ENCODE measurements at places on chromosomes 13 and 19.
A peak's percentile ranks its signal among the peaks of the same experiment; 100 is the strongest.

DNA sequence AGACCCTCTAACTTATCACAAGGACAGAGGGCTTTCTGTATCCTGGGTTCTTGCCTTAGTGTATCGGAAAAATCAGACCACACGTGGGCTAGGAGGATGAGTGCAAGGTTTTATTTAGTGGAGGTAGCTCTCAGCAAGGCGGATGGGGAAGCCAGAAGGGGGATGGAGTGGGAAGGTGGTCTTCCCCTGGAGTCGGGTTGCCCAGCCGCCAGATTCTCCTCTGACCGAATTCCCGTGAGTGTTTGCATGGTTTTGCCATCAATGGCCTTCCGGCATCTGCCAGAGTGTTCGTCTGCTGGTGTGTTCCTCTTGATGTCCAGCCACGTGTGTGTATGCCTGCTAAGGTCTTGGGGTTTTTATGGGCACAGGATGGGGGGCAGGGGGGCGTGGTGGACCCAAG lies 1335.1 kb upstream of the SPRY2 start:
- no peak for DNase-seq

GRCh38 chr13:105957769-105958438 lies 577.6 kb downstream of the EFNB2 start:
- DNase-seq = no peak

- no peak for DNase-seq
Observed at GRCh38 chr13:70188567-70188966, 80.3 kb upstream of the KLHL1 start.

- DNase-seq = no peak
Observed at GRCh38 chr13:73945382-73945781, 188.8 kb downstream of the KLF12 start.

DNA sequence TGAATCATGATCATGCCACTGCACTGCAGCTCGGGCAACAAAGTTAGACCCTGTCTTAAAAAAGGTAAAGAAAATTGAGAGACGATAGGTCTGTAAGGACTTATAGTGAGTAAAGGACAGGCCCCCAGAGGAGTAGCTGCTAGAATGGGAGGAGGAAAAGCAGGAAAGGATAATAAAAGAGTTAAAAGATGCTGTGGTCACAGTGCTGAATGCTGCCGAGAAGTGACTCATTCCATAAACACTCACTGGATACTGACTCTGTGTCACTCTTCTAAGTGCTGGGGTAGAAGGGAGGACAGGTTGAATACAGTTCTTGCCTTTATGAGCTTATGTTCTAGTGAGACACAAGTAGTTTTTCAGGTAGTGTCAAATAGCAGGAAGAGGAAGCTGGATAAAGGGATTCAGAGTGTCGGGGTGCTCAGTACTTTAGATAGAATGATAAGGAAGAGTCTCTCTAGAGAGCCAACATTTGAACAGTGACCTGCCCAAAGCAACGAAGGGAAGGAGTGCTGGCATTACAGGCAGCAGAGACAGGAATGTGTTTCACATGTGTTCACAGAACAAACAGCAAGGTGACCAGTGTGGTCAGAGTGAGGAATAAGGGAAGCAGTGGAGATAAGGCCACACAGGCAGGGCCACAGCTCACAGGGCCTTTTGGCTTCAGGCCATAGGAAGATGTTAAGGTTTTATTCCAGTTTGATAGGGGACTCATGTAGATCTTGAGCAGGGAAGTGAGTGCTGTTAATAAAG lies 1240.5 kb downstream of the UQCRFS1 start:
- DNase-seq = peak; percentile 31

DNA sequence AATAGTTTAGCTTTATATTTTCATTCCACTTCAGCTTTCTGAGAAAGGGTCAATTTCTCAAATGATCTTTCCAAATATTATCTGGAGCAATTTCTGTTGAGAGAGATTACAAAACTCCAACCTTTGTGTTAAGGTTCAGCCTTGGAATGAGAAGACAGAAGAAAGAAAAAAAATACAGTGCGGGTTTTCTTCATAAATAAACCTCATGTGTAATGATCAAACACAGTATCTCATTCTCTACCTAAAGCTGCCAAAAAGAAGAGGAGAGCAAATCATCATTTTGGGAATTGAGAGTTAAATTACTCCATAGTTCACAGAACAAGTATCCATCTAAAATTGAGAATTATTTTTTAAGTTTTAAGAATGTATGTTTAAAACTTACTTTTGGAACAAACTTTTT lies 420.5 kb downstream of the KLF5 start:
- DNase-seq = no peak

- DNase-seq = no peak
Observed at GRCh38 chr19:35143231-35143715, at the start of gene FXYD7. Gene FXYD7, plus strand, starts transcription at chr19:35143255. Its CDS starts 79 bp downstream, at chr19:35143334.

- DNase-seq = no peak
Observed at GRCh38 chr13:79660361-79660760, 179.4 kb downstream of the NDFIP2 start.

GRCh38 chr19:12156223-12157058 lies at the start of gene ZNF625:
Gene ZNF625, minus strand, starts transcription at chr19:12156734. Its CDS starts 176 bp downstream, at chr19:12156558.
- peak; percentile 49 for DNase-seq

DNA sequence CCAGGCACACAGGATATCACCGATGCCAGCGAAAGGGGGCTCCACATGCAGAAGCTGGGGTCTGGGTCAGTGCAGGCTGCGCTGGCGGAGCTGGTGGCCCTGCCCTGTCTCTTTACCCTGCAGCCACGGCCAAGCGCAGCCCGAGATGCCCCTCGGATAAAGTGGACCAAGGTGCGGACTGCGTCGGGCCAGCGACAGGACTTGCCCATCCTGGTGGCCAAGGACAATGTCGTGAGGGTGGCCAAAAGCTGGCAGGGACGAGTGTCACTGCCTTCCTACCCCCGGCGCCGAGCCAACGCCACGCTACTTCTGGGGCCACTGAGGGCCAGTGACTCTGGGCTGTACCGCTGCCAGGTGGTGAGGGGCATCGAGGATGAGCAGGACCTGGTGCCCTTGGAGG lies 7.2 kb downstream of the NCAN start:
- DNase-seq = no peak

GRCh38 chr19:49567861-49568441 lies 12.4 kb downstream of the NOSIP start:
- no peak for DNase-seq

GRCh38 chr13:89281331-89281730 lies 1610.2 kb downstream of the SLITRK5 start:
- no peak for DNase-seq

DNA sequence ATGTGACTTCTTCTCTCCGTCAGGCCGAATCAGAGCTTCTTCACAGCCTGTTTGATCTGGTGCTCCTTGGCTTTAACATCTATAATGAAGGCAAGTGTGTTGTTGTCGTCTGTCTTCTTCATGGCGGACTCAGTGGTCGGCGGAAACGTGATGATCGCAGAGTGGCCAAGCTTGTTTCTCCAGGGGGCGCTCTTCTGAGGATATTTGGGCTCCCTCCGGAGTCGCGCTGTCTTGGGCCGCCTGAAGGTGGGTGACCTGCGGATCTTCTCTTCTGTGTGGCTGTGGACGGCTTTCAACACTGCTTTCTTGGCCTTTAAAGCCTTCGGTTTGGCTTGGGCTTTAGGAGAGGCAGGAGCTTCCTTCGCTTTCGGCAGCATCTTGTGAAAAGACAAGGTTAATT lies 9.8 kb downstream of the TPRX1 start:
- no peak for DNase-seq

- no peak for DNase-seq
Observed at GRCh38 chr13:30403456-30403855, 18.8 kb upstream of the UBE2L5 start.

- DNase-seq = peak; percentile 29
Observed at GRCh38 chr13:39415008-39415802, 187.8 kb downstream of the LHFPL6 start.

DNA sequence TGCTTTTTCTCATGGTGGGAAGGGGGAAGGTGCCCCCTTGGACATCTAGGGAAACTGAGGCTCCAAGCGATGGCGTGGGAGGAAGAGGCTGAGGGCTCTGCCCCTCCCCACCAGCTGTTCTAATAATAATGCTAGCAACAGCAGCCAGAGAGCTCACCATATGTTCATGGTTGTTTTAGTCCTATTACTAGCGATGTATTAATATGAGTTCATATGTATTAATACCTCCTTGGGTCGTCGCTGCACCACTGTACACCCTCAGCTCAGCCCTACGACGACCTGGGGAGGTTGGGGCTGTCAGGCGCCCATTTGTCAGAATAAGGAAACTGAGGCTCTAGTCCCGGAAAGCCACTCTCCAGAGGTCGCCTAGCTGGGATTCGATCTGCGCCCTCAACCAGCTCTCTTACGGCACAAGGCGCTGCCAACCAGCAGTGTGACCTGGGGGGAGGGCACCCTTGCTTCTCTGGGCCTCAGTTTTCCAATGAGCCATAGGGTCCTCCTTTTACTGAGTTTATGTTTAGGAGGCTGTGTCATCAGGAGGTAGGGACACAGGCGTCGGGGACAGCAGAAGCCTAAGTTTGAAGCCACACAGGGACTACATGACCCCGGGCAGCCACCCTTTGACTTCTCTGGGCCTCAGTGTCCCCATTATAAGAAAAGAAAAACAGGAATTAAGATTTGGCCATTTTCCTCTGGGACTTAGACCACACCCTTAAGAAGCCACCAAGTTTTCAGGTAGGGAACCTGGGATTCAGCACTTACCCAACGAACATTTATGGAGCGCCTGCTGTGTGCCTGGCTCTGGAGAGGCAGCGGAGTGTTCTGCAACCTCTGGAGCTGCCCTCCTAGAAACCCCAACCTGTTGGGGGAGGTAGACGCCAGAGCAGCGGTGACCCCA lies 664 bp downstream of the MAST3 start:
- DNase-seq = no peak

- no peak for DNase-seq
Observed at GRCh38 chr13:95642999-95643398, 1.5 kb downstream of the DZIP1 start.
